ENCODE measurements at places on chromosomes 7 and 10.

DNA sequence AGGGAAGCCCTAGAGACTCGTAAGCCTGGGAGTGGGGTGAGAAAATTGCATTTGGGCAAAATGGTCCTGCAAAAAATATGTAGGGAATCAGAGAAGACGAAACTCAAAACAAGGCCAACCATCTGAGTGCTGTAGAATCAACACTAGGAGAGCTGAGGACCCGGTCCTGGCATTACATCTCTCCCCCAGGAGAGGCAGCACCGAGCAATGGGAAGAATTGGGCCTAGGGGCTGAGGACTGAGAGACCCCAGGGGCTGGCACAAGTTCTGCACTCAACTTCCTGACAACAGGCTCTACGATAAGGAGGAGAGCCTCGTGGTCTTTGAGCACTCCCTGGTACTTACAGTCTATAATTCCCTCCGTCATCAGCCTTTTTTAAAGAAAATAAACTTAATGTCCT is 47.6 kb downstream of the BPGM start:
- no peak for DNase-seq

DNA sequence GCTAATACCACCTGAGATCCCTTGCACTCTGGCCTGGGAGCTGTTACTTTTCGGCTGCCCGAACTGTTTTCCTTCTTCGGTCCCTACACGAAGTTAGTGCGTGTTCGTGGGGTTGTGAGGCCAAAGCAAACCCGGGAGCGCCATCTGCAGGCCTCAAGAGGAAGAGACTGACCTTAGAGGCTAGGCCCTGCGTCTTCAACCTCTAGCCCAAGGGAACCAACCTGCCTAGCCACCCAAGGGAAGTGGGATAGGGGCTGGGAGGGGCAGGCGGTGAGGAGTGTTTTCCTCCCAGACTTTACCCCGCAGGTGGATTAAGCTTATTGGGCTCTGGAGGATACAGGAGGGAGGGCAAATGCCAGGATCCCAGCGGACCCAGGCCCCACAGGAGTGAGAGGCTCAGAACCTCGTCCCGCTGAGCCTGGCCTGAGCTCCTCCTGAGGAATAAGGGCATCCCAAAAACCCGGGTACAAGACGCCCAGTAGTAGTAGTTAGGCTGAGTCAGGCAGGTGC is 1.7 kb upstream of the PAX2 start:
- no peak for DNase-seq

GRCh38 chr7:95035295-95035694 is 127.9 kb downstream of the PPP1R9A start:
- no peak for DNase-seq

- peak; percentile 32 for DNase-seq
Observed at GRCh38 chr10:119090968-119091367, 10.4 kb upstream of the EIF3A start.

DNA sequence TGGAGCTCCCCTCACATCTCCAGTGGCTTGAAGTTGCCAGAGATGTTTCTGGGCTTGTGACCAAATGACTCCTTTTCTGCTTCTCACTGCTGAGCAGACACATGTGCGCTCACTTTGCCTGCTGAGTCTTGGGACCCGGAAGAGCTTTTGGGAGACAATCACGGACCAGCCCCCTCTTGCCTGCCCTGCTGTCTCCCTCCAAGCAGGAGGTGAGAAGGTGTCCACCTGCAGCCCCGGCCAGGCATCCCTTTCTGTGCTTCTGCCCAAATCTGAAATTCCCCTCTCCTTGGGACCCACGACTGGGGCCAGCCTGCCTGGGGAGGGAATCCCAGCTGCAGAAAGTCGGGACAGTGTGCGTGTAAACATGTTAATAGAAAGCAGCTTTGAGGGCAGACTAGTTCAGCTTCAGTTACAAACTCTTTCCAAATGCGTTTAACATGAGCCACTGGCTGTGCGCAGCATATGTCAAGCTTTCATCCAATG is 31.7 kb downstream of the HTRA1 start:
- no peak for DNase-seq

GRCh38 chr7:93147363-93147762 is 822 bp downstream of the SAMD9L start:
- DNase-seq, result no peak

GRCh38 chr10:2834214-2834613 is 233.1 kb upstream of the PFKP start:
- DNase-seq, result no peak

- DNase-seq, result no peak
Observed at GRCh38 chr7:157018328-157018996, 8.0 kb upstream of the MNX1 start.

GRCh38 chr7:152751449-152752141 is 8.0 kb upstream of the ACTR3B start:
- no peak for DNase-seq

DNA sequence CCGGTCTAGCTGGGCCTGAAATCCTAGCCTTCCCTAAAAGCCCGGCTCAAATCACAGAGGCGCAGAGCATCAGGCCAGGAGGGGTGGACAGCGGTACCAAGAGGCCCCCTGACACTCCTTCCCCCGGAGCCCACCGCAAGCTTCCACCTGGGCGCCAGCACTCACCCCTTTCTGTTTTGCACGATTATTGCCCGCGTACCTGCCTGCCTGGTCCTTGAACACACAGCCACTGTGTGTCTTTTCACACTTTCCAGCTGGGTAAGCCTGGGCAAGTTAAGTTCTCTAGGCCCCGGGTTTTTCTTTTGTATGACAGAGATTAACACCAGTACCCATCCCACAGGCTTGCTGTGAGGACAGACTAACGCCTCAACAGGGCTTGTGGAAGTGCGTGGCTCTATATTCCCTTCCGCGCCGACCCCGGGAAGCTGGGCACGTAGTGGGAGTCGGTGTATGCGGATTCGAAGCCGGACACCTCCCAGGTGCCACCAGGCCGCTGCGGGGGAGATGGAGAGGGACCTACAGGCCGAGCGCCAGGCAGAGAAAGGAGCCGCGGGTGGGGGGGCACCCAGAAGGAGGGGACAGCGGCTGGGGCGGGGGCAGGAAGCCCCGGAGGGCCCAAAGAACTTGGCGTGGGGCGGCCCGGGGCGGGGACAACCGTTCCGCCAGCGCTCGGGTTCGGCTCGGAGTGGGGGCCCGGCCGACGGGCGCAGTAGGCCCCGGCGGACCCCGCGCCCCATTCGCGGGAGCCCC is 792 bp downstream of the ZNF746 start:
- DNase-seq, result peak; percentile 55

GRCh38 chr10:80500572-80501380 is 36.9 kb upstream of the SH2D4B start:
- peak; percentile 60 for DNase-seq

GRCh38 chr10:4770801-4771553 is 55.0 kb upstream of the AKR1E2 start:
- no peak for DNase-seq

DNA sequence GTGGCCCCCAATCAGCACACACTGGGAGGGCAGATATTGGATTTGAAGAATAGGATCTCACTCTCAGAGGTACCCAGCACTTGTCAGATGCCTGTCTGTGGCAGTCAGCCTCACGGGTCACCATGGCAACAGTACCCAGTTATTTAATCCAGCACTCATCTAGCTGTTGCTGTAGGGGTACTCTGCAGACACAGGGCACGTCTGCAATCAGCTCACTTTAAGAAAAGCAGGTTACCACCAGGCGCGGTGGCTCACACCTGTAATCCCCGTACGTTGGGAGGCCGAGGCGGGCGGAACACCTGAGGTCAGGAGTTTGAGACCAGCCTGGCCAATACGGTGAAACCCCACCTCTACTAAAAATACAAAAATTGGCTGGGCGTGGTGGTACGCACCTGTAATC is 11.9 kb downstream of the SFXN4 start:
- DNase-seq, result no peak

DNA sequence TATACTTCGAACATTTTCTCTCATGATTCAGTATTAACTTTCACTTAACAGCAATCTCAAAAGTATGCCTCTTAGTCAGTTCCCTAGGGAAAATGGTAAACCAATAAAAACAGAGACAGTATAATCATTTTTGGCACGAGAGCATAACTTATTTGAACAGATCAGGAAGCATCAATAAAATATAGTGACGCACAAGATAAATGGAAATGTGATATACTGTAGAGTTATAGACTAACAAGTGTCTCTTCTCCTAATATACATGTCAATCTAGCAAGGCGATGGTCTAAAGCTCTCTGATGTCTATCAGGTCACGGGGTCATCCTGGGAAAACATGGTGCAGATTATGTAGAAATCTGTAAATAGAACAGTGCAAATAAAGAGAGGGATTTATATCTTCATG is 131.6 kb downstream of the HGF start:
- DNase-seq, result no peak

- DNase-seq, result no peak
Observed at GRCh38 chr7:124633740-124634139, 131.9 kb downstream of the GPR37 start.

GRCh38 chr7:106329971-106330733 is 45.4 kb upstream of the NAMPT start:
- no peak for DNase-seq

GRCh38 chr10:109025172-109025571 is 898.1 kb downstream of the XPNPEP1 start:
- no peak for DNase-seq

DNA sequence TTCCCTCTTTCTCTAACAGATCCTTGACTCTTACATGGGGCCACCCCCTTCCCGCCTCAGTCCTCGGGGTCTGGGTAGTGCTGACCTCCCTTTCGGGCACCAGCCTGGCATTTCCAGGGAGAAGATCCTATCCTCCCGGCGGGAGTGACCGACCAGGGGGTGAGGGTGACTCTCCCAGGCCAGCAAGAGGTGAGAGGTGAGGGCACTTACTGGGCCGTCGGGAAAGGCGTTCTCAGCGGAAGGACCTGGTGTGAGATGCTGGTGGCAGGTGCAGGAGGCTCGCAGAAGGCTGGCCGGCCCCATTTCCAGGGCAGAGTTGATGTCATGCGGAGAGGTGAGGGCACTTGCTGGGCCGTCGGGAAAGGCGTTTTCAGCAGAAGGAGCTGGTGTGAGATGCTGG is 4.2 kb upstream of the FOXL3 start:
- no peak for DNase-seq

DNA sequence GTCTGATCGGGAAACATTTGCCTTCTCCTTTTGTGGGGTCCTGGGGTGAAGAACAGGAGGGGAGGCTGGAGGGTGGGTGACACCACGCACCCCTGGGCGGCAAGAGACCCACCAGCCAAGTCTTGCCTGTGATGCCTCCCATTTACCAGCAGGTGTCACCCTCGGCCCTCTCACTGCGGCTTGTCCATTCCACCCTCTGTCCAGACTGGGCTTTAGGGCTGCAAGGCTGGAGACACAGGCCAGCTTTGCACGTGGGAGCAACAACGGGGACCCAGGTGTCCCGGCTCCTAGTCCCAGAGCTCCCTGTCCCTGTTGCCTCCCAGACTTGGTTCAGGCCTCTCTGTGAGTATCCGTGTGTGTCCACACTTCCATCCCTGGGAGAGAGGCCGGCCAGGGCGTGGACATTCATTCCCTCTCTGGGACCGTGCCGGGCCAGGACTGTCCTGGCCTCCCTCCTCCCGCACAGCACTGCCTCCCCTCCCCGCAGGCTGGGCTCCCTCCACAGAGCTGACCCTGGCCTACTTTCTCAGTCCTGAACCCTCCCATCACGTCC is 36.2 kb upstream of the GTF2IRD1 start:
- peak; percentile 33 for DNase-seq

DNA sequence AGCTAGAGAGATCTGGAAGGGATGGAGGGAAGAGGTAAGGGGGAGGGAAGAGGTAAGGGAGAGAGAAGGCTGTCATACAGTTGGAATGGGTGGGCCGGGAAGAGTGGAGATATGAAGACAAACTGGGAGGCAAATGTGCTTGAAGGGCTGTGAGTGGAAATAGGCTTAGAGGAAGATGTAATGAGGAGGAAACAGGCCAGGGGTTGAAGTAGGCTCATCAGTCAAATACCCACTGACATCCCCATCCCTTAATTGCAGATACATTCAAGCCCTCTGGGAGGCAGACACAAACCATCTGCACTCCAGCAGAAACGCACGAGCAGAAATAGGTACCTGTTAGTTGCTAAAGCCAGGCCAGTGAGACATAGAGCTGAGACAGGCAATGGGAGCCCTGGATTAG is 2.1 kb downstream of the SYNPO2L start:
- no peak for DNase-seq

DNA sequence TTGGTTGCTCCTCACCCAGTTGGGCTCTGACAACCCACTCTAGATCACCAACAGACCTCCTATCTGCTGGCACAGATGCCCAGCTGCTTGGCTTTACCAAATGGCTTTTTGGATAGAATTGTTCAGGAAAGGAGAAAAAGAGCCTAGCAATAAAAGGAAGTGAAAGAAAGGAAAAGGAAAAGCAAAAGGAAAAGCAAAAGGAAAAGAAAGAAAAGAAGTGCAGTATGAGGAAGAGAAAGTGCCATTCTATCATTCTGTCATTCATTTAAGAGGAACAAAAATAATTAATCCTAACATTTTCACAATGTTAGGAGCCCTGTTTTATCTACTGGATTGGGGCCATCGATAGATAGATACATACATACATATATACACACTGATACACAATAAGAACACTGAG is 353.6 kb downstream of the THSD7A start:
- no peak for DNase-seq

DNA sequence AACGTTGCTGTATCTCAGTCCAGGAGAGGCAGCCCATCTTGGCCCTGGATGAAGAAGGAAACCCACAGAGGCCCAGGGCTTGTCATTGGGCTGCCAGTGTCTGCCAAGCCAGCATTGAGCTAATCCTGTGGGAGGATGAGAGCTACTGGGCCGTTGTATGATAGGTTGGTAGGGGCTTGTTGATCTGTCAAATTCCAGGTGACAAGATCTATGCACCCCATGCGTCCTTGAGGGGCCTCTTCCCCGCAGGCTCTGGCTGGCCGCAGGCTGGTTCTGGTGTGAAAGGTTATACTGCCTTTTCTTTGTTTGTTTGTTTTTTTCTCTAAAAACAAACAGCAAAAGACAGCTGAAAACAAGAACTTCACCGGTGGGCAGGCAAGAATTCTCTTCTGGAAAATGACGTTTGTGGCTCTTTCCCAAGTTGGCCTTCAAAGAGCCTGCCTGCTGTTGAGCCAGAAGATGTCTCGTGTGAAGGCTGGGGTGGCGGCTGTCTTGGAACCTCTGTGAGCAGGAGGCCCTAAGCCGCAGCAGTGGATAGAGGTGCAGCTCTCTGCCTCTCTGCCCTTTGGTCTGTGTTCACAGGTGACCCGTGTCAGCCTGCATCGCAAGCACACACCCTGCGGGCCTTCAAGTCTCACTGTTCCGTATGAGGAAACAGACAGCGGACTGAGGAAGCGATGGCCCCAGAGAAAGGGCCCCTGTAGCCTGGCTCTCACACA is 23.3 kb downstream of the CYP17A1 start:
- DNase-seq, result no peak

DNA sequence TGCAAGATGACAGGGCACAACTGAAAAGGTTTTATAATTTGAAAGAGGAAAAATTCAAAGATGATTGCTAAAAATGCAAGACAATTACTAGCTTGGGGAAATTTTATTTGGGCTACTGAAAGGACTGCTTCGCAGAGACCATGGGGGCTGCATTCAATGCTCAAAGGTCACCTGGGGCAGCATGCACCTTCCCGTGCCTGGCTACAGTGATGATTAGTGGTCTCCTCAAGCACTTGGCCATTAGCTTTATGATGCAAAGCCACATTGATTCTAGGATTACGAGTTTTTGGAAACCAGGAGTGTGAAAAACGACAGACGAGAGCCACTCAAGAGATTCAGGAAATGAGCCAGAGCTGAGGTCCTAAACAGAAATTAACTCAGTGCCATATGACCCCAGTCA is 764.6 kb downstream of the PHTF2 start:
- DNase-seq, result no peak

- no peak for DNase-seq
Observed at GRCh38 chr10:60424971-60425370, 35.3 kb upstream of the ANK3 start.
